ENCODE measurements at places on chromosomes 16 and 17.

DNA sequence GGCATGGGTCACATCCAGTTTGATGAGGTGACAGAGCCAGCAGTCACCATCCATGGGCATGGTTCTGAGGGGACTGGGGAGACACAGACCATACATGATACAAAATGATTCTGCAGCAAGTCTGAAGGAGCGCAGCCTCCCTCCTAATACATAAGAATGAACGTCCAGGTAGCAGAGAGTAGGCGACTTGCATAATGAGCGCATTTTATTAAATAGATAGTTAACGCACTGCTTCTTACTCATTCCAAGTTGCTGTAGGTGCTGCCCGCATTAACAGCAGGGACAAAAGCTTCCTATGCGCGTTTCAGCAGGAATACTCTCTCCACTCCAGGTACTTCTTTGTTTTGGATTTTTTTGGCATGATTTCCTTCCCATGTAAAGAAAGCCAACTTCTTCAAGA is 73.8 kb downstream of the SLC5A11 start:
- DNase-seq = no peak

DNA sequence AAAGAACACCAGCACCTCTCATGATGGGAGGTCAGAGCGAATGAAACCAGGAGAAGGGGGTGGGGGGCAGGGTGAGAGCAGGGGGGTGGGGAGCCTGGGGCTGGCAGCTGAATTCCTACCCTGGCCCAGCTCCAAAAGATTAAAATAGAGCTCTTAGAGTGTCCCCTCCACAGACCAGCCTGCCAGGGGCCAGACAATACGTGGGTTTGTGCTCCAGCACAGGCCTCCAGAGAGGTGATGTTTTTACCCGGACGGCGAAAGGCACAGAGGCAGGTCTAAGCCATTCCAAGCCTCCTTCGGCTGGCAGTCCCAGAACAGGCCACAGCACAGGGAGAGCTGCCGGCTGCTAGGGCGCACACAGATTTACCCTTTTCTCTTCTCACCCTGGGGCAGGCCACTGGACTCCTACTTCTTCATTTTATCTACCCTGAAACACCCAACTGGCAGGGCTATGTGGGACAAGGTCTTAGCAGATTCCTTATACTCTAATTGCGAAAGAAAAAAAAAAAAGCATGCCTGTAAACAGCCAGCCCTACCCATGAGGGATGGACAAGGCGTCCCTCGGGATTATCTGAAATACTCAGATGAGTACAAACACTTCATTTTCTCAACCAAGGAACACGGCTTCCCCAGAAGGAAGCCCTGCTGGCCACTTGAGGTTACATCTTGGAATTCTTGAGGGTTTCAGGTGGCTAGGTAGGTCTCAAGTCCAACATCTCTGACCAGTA is 71.9 kb upstream of the NOG start:
- no peak for DNase-seq

DNA sequence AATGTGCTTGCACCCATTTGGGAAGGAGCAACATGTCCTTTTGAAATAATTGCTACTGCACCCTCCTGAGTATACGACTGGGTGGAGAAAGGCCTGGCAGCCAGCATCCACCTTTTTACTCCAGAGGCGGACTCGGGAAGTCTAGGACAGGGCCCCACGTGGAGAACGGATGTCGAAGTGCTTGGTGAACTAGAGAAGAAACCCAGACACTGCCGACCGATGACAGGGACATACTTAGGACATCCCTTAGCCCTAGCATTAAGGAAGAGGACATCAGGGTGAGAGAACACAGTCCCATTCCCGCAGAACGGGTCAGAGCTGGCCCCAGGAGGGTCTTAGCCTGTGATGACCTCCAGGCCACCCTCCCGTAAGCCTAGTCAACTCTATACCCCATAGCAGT is 3.8 kb downstream of the YBX2 start:
- no peak for DNase-seq

GRCh38 chr16:1647856-1648255 is 30.2 kb upstream of the JPT2 start:
- DNase-seq = no peak

GRCh38 chr16:30853758-30854157 is 40.1 kb downstream of the BCL7C start:
- no peak for DNase-seq

DNA sequence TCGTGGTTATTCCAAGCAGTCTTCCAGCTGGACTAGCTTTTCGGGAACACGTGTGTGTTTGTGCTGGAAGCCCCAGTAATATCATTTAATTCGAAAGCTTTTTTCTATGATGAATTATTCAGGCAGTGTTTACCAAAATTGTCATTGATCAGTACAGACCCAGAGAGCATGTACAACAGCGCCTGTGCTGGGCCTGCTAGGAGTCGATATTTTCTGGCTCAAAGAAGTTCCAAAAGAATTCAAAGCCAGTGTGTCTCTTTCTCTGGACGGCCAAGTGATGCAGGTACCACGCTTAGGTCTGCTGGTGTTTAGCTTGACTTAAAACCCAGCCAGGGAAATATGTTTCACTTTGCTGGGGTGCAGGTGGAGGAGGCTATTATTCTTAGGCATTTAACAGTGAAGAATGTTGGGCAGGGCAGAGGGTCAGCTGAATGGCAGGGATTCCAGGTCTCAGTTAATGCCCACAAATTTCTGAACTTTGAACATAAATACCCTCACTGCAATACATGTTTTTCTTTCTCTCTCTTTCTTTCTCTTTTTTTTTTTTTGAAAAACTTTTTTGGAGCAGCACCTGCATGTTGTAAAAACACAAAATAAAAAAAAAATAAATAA is 401.3 kb downstream of the WWOX start:
- no peak for DNase-seq

- DNase-seq = peak; percentile 67
Measured at GRCh38 chr17:37844158-37844976, 79.8 kb upstream of the TBC1D3K start.

DNA sequence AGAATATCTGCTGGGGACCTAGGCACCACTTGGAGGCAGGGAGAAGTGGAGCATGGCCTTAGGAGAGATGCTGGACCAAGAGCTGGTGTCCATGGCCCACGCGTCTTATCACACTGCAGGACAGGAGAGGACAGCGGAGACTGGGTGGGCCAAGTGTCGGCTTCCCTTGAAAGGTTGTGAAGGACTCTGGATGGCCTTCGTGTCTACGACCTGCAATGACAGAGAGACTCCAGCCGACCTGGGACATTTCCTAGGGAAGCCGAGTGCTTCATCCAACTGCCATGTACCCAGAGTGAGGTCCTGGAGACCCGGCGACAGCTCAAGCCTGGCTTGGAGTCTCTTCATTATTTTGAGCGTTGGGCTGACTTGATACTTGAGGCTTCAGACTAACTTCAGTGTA is 20.5 kb downstream of the C1QTNF1 start:
- DNase-seq = no peak

DNA sequence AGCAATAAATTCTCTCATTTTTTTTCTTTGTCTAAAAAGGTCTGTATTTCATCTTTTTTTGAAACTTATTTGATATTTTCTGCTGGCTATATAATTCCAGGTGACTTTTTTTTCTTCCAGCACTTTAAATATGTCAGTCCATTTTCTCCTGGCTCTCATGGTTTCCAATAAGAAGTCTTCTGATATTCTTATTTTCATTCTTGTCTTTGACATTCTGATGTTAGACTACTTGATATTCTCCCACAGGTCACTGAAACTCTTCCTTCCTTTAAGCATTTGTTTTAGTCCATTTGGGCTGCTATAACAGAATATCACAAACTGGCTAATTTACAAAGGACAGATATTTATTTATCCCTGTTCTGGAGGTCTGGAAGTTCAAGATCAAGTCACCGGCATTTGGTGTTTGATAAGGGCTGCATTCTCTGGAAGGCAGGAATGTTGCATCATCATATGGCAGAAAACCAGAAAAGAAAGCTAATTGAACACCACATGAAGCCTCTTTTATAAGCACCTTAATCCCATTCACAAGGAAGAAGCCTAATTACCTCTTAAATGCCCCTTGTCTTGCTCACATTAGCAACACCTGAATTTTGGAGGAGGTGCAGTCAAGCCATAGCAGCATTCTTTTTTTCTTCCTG is 242.1 kb upstream of the TNRC6C start:
- DNase-seq = no peak

DNA sequence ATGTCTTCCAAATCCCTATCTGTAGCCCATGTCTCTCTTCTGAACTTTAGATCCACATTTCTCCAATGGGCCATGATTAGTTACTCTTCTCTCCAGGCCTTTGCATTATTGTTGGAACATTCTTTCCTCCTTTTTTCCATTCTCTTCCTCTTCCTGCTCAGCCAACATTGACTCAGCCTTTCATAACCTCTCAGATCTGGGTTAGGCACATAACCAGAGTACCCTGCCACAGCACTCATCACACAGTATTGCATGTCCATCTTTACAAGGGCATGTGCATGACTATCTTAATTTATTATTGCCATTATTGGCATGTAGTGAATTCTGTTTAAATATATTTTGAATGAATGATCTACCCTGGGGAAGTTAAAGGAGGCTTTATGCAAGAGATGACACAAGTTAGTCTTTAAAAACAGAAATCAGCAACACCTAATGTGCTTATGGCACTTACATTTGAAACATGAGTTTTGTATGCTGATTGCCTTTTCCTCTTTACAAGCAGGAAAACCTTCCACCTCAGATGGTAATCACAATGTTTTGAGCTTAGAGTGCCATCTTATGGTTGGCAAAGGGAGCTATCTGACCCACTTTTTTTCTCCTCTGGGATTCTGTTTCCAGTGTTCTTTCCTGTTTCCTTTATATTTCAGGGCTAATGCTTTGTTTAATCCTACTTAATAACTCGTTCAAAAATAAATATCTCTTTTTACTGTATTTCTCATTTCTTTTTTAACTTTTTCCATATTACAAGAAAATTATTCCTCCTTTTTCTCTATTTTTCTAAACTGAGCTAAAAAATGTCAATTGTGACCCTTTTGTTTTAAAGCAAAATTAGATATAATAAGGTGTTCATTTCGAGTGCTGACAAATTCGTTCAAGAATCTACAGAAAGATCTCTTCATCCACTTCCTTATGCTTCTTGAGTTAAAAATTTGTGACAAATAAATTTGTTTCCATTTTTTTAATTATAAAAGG is 151.0 kb upstream of the RBL2 start:
- DNase-seq = no peak

DNA sequence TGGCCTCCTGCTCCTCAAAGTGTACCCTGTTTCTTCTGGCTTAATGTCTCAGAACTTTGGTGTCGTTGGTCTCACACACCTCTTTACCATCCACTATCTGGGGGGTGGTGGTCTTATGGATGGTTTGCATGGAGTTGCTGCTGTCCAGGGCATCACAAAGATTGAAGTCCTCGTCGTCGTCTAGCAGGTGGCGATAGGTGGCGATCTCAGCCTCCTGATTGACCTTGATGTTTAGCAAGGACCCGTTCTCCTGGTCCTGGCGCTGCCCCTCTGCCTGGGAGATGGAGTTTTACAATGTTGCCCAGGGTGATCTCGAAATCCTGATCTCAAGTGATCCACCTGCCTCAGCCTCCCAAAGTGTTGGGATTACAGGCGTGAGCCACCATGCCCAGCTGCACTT is 31.1 kb upstream of the HELZ start:
- DNase-seq = no peak

DNA sequence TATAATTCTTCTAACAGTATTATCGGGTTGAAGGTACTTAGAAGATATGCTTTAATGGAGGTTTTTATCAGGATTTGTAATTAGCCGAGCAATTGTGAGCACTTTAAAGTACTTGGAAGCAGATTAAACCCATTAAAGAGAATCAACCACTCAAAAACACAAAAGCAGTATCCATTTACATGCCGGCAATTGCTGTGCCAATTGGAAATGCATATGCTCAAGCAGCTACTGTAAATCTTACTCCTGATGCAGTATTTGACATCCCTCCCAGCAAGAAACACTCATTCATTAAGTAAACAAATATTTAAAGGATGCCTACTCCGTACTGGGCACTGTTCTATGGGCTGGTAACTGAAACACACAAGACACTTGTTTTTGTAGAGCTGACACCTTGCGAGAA is 11.4 kb upstream of the CCL1 start:
- no peak for DNase-seq

DNA sequence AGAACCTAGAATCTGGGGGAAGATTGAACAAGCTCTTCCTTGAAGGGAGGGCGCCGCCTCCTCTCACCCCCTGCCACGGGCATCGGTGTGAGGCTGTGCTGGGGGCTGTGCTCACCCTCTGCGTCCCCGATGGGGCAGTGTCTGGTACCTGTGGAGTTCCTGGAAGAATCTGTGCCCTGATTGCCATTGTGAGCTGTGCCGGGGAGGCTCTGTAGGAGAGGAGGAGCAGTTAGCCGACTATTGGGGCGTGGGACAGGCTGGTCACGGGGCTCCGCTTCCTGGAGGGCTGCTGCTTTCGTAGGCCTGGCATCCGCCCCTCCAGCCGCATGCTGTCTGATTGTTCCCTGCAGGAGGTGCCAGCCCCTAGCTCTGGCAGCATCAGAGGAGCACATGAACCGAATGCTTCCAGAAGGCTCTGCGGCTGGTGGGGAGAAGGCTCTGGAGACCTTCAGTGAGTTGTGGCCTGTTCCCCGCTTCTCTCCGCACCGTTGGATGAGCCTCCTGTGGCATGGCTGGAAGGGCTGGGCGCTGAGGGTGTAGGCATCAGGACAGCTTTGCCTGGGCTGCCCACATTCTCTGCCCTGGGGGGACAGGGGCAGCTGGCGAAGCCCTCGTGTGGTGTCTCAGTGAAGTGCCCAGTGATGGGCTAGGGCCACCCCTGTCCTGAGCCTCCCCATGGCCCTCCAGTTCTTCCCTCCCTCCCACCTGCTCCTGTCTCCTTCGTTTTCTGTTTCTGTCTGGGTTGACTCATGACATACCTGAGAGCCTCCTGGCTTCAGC is 86.9 kb downstream of the SEC14L1 start:
- no peak for DNase-seq

- no peak for DNase-seq
Measured at GRCh38 chr17:34313164-34313563, 6.1 kb upstream of the CCL8 start.

DNA sequence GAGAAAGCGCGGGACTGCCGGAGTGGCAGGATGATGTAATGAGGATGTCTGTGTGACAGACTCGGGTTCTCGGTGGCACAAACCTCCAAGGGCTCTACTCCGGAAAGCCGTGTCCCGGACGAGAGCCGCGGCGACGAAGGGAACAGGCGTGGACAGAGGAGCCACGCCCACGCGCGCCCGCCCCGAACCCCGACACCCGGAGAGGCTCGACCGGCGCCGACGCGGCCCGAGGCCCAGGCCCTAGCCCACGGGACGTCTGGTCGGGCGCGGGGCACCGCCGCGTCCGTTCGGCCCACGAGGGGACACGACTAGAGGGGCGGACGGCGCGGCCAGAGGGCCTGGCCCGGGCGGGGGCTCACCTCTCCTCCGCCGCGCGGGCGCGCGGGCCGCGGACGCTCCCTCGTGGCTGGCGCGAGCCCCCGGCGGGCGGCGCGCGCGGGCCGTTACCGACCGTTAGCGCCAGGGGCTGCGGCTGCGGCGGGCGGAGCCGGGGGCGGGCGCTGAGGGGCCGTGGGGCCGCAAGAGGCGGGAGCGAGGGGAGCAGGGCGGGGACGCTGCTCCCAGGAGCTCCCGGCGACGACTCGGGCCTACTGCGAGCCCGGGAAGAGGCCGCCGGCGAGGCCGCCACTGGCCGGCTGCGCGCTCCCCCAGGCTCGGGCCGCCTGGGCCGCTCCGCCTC is 2.1 kb upstream of the IRX5 start:
- no peak for DNase-seq

Data from stimulated activated naive B cell treated with anti-CD40 and anti-IgM and Interleukin-4, amounts not matched to agents 10 μg/mL and 1 μg/mL and 100 μg/mL, for 72 hours (primary cell).